Glomerular endothelial cell (primary cell): ENCODE measurements at places on chromosomes 6 and 20. TPM values are rescaled to one million over a fixed set of nuclear protein-coding genes. Genes with fewer than 3 reads are reported as not detected.

GRCh38 chr6:36618366-36619355, 24.5 kb downstream of the SRSF3 start:
- DNase-seq = no peak

- DNase-seq = no peak
Observed at GRCh38 chr20:52859156-52859876, 112.8 kb upstream of the TSHZ2 start.

DNA sequence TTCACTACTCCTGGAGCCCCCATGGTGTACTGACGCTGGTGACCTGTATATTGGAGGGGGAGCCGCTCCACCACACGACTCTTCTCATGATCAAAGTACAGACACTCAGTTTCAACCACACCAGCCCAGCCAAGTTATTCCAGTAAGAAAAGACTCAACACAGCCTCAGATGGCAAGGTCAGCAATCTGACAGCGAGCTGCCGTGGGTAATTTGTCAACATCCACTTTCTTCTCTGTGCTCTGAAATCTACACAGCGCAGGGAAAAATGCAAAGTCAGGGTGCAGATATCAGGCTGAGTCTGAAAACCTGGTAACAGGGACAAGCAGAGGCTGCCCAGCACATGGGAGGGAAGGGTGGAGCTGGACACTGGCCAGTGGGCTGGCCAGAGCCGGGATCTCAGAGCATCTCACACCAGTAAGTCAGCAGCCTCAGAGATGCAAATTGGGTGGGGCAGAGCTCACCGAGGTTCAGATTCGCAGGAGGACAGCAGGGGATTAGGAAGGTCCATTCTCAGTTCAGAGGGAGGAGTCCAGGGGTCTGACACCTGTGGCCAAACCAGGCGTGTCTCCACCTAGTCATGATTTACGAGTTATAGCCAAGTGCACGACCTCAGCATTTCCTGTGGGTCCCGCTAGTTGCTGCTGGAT, 44.5 kb upstream of the RPS6KA2 start:
- DNase-seq = no peak

CST11 gene
- total RNA-seq = not detected in 2 replicates

DNA sequence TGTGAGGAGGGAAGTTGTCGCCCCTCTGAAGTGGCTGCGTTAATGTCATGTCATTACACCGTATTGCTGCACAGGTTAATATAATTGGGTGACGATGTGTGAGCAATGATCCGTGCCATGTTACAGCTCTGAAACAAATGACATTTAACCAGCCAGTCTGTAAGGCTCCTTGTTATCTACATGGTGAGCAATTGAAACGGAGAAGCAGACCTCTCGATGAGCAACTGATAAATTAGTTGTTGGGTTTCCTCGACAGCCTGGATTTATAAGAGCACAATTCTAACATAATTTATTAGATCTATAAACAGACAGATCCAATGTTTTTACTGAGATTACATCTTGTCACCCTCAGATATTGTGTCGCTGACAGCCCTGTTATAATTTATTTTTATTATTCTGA, 49.9 kb upstream of the MAFB start:
- DNase-seq = no peak

DNA sequence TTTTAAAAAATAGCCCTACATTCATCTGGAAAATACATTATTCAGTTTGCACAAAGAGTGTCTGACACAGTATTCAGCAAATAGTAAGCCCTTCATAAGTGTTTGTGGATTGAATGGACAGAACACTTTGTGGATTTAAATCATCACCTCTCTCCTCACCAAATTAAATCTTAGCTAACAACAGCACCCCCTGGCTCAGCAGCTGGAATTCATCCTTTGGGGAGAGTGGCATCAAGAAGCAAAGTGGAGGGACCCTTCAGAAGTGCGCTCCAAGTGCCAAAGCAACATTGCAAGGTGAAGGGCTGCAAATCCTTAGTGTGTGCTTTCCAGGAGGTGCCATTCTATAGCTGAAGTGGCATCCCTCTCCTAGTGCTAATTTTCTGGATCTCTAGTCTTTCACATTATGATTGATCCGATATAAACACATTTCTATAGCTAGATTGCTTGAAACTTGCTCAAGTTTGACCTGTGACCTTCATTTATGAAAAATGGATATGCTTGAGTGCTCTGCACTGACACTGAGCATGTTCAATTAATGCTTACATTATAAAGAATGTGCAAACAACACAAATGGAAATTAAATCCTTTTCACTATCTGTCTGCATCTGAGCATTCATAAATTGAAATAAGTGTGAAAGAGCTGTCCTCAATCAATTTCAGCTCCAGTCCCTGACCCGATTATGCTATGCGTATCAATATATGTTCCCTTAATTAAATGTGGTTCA, 891.7 kb downstream of the C6orf118 start:
- DNase-seq = no peak

HLA-DOA gene
- total RNA-seq = not detected in 2 replicates

AFDN gene
- 71.6 and 114 TPM in 2 replicates for total RNA-seq

ADGRF4 gene
- total RNA-seq = 0.10 and 0.18 TPM in 2 replicates

NFATC2 gene
- 10.1 and 21.6 TPM in 2 replicates for total RNA-seq

GRCh38 chr20:44407402-44408184, 52.1 kb downstream of the HNF4A start:
- no peak for DNase-seq

DNA sequence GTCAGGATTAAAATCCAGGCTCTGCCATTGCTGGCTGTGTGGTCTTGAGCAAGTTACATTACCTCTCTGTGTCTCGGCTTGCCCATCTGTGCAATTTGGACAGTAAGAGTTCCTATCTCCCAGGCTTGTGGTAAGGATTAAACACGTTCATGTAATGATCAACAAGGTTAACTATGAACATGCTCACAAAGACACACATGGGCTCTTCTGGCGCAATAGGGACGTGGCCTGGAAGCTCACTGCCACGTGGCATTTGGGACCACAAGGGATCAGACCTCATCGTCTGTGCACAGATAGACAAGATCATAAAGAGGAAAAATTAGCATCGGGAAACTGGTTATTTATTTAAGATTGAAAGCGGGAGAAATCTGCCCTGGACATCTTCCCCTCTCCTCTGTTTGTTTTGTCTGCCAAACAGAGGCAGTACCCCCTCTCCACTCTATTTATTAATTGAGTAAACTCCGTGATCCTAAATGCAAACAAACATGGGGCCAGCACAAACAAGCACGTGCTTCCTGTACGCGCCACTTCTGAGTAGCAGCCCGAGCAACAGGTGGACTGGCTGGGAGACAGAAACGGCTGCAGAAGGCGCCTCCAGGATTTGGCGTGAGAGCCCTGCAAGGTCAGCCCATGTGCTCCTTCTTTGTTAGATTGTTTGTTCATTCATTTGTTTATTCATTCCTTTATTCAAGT, 95.0 kb downstream of the CDH26 start:
- no peak for DNase-seq

GRCh38 chr6:54094293-54094692, 16.9 kb upstream of the MLIP start:
- DNase-seq = no peak

SRSF12 gene
- 0.18 and 0.44 TPM in 2 replicates for total RNA-seq

- no peak for DNase-seq
Observed at GRCh38 chr6:169173532-169174268, 79.9 kb downstream of the THBS2 start.

TREML2 gene
- not detected in 2 replicates for total RNA-seq

ZNF391 gene
- 0.53 and 1.3 TPM in 2 replicates for total RNA-seq

GRCh38 chr6:86789779-86790411, 147.4 kb upstream of the HTR1E start:
- no peak for DNase-seq

DNA sequence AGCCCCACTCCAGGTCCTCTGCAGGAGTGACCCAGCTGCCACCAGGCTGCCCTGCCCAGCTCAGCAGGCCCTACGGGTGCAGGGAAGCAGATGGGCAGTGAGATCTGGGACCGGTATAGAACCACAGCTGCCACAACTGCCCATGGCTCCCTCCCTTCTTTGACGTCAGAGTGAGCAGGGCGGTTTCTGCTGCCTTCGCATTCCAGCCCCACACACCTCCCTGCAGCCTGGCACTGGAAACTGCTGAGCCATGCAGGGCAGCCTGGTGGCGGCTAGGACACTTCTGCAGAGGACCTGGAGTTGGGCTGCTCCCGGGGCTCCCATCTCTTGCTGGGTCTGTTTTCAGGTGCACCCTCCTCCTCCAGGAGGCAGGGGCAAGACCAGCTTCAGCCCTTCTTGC, 101.6 kb upstream of the CD93 start:
- no peak for DNase-seq

GRCh38 chr20:62893700-62894099, 32.1 kb upstream of the TCFL5 start:
- no peak for DNase-seq

GRCh38 chr6:157822245-157823000, 623 bp upstream of the SNX9 start:
- DNase-seq = no peak

UNC5CL gene
- total RNA-seq = 0.10 TPM in 1 of 2 replicates, not detected in the other

DNA sequence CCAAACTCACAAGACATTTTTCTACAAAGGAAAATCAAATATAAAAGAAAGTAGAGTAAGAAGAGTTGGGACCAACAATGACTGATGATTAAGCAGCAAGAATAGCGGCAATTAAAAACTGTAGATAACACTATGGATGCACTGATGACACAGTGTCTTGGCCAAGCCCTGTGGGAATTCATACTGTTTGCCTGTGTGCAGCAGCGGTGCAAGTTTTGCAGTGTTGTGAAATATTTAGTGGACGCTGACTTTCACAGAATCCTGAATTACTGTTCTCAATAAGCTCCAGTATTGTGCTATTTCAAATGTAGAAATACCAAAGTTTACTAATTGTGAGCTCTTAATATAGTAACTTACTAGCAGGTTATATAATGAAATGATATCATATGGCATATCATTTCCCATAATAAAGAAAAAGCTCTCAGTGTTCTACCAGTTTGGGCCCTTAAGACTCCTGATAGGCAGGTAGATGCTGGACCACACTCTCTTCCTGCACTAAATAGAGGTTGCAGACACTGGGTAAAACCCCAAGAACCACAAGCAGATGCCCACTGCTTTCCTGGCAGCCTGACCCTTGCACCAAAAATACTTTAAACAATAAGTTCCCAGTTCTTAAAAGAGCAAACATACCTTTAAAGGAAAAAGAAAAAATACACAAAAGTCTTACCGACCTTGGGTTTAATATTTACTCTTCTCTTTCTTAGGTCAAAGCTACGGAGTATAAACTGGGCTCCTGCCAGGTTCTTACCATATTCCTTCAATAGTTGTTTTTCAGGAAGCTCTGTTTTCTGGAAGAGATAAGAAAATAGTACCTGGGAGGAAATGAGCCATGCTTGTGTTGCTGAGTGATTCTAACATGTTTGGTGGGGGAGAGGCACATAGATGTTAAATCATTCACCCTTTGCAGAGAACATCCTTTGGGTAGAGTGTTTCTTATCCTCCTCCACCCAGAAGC, 41.6 kb downstream of the ANKEF1 start:
- DNase-seq = peak; percentile 93

UNC93A gene
- not detected in 2 replicates for total RNA-seq

DNA sequence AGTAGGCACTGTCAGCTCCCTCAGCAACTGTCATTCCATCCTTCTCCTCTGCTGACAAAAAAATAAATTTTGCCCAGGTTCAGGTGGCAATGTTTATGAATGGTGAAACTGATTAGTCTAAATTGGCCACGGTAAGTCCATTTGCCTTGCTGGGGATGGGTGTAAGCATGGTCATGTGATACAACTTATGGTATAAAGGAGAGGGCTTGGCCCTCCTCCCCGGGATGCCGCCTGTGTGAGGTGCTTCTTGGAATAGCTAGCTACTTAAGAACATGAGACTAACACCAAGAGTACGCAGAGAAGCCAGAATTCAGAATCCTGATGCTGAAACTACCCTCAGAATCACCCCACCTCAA, 94.4 kb upstream of the MAP7 start:
- DNase-seq = no peak

- peak; percentile 80 for DNase-seq
Observed at GRCh38 chr6:18503593-18504231, 116.6 kb downstream of the RNF144B start.

ATP5F1E gene
- 27.9 and 41.7 TPM in 2 replicates for total RNA-seq

GRCh38 chr6:89966228-89966544, 71.9 kb downstream of the GJA10 start:
- no peak for DNase-seq

DNA sequence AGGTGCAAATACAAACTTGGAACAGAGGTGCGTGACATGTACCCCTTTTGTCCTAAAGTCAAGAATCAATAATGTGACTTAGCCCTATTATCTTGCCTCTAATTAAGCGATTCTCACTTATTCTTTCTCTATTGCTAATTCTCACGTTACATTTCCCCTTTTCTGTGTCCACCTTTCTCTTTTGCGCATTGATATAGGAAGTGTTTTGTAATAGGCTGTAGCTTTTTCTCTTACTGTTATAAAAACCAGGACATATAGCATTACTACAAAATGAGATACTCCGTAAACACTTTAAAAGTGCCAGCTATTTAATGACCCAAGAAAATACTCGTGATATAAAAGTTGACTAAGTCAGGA, 669 bp upstream of the TMEM30A start:
- DNase-seq = no peak

DNA sequence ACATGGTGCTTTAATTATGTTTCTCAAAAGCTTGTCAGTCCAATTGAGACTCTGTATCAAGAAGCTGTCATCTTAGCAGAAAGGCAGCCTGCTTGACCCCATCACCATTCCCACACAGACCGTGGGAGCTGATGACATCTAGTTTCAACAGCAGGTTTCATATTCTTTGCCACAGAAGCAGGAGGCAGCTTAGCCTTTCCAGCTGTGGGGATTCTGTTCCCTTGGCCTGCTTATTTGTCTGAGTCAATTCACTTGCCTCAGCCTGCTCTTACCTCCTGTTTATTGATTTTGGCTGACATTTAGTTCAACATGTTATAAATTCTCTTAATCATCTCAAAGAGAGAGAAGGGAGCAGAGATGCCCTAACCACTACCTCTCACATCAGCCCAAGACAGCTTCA, 527.7 kb downstream of the ADGRB3 start:
- no peak for DNase-seq

GRCh38 chr6:70310063-70310694, 7.3 kb upstream of the COL9A1 start:
- DNase-seq = peak; percentile 25

ETV7 gene
- 2.5 and 2.7 TPM in 2 replicates for total RNA-seq

COL21A1 gene
- total RNA-seq = 0.29 and 0.82 TPM in 2 replicates

GRCh38 chr6:2103765-2104523, 141.5 kb downstream of the GMDS start:
- DNase-seq = no peak

TBXT gene
- not detected in 2 replicates for total RNA-seq

DNA sequence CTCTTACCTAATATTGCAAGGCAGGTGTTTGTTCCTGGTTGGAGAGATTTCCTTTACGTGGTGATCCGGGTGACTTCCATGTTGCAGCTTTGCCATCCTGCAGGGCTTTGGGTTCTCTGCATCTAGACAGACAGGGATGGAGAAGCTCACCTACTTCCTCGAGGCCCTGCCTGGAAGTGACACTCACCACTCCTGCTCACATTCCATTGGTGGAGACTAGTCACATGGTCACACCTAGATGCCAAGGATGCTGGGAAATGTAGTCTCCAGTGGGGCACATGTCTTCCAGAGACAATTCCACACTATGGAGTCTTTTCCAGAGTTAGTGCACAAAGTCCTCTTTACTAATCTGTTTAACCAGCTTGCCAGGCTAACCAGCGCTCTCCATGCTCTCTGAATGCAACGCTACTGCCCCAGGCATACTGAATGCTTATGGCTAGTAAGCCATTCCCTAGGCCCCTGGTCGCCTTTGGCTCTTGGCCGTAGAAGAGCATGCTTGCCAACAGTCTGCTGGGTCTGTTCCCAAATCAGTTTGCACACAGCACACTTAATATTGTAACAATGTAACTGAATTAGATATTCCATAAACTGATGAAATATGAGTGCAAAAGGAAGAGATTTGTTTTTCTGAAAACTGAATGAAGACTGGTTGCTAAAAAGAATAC, 6.7 kb upstream of the KCNK15 start:
- DNase-seq = no peak
